Forelimb muscle (tissue), 1 donor: ENCODE measurements at places on chromosomes 7 and 10. TPM values are rescaled to one million over a fixed set of nuclear protein-coding genes. Genes with fewer than 3 reads are reported as not detected.

DNA sequence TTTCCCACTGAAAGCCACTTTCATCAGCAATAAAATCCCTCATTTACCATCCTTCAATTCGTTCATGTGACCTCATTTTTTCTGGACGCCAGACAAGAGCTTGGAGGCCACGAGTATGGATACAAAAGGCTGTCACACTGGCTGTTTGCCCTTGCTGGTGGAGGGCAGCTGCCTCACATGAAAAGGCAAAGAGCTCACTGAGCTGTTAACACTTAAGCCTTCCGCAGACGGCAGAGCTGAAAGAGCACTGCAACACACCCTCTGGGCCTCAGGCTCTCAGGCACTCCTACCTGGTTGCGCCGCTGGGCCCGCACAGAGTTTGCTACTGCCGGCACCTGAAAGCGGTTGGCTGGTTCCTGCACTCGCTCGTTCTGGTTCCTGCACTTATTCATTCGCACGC, 193.5 kb downstream of the CFTR start:
- DNase-seq, result no peak

- DNase-seq, result no peak
Observed at GRCh38 chr10:5545778-5546710, 21.3 kb downstream of the CALML3 start.

DNA sequence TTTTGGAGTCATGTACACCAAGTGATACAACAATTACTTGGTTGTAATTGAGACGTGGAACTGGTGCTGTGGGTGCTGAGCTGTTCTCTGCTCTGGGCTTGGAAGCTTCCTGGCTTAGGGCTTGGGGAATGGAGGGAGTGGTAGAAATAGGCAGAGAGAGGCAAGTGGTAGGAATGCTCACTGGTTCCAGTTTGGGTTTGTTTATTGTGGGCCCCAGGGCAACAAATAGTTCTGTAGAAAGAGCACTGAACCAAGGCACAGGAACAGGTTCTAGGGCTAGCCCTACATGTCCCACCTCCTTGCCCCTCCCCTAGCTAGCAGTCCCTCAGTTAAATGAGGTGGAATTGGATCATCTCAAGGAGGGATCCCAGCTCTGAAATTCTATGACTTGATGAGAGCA, 166.7 kb upstream of the HPS1 start:
- DNase-seq, result no peak

DNA sequence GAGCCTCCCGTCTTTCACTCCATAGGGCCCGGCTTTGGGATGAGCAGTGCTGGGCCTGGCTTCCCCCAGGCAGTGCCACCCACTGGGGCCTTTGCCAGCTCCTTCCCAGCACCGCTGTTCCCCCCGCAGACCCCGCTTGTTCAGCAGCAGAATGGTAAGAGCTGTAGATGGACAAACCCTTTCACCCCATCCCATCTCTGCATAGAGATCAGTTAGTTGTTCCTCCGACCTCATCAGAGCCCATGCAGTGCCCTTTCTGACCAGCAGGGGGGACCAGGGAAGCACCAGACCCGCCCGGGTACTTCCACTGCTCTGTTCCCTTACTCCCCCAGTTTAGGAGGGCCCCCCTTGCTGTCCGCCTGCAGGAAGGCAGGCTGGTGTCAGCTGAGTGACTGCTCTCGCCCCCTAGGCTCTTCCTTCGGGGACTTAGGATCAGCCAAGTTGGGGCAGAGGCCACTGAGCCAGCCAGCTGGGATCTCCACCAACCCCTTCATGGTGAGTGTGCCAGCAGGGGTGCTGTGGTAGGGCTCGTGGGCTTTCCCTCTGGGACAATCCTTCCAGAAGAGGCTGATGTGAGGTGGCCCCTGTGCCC, 9.8 kb downstream of the SAP25 start:
- DNase-seq, result no peak

DNA sequence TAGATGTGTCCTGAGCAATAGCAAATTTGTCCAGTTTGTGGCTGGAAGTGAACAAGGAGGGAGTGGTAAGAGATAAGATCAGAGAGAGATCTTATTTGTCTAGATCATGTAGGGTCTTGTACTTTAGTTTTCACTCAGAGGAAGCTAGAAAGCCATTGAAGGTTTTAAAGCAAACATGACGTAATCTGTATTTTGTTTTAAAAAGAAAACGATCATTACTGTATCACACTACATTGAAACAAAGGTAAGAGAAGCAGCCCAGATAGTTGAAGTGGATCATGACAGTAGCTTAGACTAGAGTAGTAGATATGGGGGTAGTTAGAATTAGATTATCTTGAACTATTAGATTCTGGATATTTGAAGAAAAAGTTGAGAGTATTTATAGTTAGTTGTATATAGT, 23.6 kb upstream of the ZNF804B start:
- DNase-seq, result no peak

- no peak for DNase-seq
Observed at GRCh38 chr7:30285536-30286284, 1.3 kb downstream of the ZNRF2 start.

GRCh38 chr10:21526188-21526859, 842 bp upstream of the SKIDA1 start:
- no peak for DNase-seq

GRCh38 chr10:116049158-116049973, 223.6 kb downstream of the GFRA1 start:
- no peak for DNase-seq

- no peak for DNase-seq
Observed at GRCh38 chr7:3043544-3044371, at the start of gene CARD11. Gene CARD11 (minus strand): TSS chr7:3043867. CDS start chr7:2958506, 85,361 bp downstream.

- DNase-seq, result no peak
Observed at GRCh38 chr10:34080485-34081346, 734.4 kb downstream of the PARD3 start.

GRCh38 chr7:91940171-91940570, 491 bp upstream of the AKAP9 start:
- DNase-seq, result peak; percentile 24

BTBD16 gene
- 0.13 TPM for polyA plus RNA-seq

ZMIZ1 gene
- polyA plus RNA-seq, result 29.8 TPM

CYP3A5 gene
- 0.71 TPM for polyA plus RNA-seq

GPR158 gene
- polyA plus RNA-seq, result 0.08 TPM
